ENCODE measurements at places on chromosomes 11 and 22. TPM values are rescaled to one million over a fixed set of nuclear protein-coding genes. Genes with fewer than 3 reads are reported as not detected.

GRCh38 chr22:20952544-20953341 is 14.3 kb upstream of the AIFM3 start:
- no peak for DNase-seq

GRCh38 chr11:58921778-58922390 is 17.4 kb upstream of the GLYATL1 start:
- no peak for DNase-seq

GRCh38 chr11:134541355-134541754 is 129.3 kb upstream of the B3GAT1 start:
- DNase-seq, result no peak

DNA sequence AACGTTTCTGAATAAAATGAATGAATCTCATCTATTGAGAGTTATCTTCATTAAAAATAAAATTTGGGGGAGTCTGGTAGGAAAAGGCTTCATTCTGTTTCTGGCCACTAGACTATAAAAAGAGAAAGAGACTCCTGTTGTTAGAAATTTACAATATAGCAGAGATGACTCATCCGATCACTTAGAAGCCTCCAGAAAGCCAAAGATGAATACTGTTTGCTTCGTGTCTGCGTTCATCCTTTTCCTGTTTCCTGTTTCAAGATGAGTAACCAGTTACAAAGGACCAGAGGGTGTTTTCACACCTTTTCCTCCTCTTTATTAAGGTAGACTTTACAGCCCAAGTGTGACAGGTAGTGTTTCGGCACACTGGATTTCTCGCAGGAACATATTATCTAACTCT is 1120.7 kb downstream of the LRRC4C start:
- no peak for DNase-seq

DNA sequence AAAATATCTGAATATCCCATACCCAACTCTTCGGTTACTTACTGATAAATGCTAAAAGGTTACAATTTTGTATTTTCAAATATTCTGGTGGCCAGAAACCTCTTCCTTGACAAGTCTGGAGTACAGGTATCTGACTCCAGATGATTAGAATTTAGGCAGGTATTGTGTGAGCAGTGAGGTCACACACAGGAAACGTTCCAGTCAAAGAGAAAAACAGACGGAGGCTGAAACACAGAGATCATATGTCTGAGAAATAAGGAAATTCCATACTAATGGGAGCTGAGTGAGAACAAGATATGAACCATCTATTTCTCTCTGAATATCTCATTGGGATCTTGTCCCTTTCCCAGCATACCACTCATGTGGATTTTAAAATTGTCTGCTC is 89.4 kb upstream of the IGLL5 start:
- no peak for DNase-seq

Gene CCDC88B
- 3.2 TPM for total RNA-seq

Gene MS4A12
- total RNA-seq, result not detected

GRCh38 chr11:32136657-32137056 is 45.8 kb downstream of the RCN1 start:
- no peak for DNase-seq

DNA sequence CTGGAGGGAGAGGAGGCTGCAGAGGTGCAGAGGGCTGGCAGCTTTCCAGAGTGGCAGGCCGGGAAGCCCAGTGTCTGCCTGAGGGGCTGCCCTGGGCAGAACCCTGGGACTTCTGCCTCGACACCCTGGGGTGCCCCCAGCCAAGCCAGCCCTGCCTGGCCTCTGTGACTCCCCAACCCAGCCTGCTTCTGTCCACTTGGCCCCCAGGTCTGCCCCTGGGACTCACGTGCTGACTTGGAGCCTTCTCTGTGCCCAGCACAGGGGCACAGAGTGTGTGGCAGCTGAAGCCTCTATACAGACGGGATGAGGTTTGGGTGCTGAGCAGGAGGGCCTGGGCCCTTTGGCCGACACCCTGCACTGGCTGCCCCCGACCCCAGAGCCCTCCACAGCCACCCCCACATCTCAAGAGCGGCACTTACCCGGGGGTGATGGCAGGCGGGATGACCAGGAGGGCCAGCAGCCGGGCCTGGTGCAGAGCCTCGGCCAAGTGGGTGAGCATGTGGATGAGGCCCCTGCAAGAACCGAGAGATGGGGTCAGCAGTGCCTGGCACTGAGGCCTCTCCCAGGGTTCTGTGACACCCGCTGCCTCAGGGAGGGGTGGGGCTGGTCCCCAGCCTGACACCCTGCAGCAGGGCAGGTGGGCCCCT is 17.5 kb downstream of the CHID1 start:
- DNase-seq, result no peak

DNA sequence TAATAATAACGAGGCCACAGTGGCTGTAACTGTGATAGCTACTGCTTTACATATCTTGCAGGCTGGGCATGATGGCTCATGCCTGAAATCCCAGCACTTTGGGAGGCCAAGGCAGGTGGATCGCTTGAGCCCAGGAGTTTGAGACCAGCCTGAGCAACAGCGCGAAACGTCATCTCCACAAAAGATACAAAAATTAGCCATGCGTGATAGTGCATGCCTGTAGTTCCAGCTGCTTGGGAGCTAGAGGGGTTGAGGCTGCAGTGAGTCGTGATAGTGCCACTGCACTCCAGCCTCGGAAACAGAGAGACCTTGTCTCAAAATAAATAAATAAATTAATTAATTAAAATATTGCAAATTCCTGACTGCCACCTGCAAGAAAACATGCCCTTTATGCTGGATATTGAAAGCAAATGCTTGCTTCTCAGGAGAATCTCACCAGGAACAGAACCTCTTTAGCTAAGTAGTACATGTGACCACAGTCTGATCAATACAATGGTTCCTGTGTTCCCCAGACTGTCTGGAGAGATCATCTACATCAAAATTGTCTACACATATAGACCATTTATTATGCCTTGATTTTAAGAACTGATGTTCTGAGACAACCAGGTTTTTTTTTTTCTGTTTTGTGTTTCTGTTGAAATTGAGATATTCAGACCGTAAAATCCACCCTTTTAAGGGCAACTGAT is 6.3 kb downstream of the ZBTB3 start:
- no peak for DNase-seq

GRCh38 chr11:134529212-134530096 is 117.4 kb upstream of the B3GAT1 start:
- no peak for DNase-seq

DNA sequence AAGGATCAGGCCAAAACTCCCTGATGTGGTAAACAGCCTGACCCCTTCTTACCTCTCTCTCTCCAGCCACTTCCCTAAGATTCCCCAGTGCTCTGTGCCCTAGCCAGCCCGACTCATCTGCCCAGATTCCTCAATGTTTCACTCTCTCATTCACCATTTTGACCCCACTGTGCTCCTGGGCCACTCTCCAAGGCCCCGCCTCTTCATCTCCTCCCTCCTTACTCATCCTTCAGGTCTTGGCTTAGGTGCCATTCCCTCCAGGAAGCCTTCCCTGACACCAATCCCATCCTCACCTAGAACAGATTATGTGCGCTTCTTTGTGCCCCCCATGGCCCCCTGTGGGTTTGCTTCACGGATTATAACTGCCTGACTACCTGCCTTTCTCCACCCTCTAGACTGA is 13.2 kb downstream of the SLC43A3 start:
- DNase-seq, result no peak

Gene MRGPRD
- not detected for total RNA-seq

Gene LRRC32
- total RNA-seq, result 177 TPM

Gene FAM111A
- total RNA-seq, result 41.9 TPM

DNA sequence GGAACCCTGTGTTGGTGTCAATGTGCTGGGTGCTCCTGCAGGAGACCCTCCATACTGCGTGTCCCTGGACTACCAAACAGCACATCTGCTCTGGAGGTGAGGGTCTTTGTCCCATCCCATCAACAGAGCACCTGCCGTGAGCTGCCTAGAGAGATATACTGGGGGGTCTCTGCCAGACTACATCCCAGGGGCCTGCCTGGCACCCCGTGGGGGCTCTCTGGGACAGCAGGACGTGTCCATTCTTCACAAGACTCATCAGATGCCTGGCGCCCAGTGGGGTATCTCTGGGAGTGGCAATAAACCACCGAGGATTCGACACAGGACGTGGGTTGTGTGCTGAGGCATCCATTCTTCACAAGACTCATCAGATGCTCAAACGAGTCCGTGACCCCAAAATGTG is 42.7 kb downstream of the SHANK2 start:
- no peak for DNase-seq

GRCh38 chr11:22974251-22974650 is 114.0 kb upstream of the CCDC179 start:
- DNase-seq, result no peak

Gene KCNK7
- not detected for total RNA-seq

DNA sequence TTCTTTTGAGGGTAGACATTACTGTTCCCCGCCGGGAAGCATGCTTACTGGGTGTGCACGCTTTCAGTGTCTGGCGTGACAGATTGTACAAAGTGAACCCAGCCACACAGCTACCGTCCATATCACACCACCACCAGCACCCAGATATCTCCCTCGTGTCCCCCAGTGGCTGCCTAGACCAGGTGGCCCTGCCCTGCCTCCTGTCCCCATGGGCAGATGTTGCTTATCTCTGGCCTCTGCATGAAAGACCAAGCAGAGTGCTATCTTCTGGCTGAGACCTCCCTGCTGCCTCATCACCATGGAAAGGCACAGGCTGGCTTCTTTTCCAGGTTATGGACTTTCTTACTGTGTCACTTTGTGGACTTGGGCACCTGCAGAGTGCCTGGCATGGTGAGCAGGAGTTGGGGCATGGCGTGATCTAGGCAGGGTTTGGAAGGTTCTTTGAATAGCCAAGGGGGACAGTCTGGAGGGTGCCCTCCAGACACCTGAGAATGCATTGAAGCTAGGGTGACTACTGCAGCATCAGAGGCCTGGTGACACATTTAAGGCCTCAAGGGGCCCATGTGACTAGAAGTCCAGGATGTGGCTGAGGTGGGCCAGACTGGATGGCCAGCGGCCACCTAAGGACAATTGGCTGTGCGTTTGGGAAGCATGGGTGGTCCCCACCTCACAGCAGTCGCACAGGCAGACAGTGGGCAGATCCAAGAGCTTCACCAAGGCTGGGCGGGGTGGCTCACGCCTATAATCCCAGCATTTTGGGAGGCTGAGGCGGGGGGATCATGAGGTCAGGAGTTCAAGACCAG is 4.7 kb downstream of the TANGO2 start:
- no peak for DNase-seq

DNA sequence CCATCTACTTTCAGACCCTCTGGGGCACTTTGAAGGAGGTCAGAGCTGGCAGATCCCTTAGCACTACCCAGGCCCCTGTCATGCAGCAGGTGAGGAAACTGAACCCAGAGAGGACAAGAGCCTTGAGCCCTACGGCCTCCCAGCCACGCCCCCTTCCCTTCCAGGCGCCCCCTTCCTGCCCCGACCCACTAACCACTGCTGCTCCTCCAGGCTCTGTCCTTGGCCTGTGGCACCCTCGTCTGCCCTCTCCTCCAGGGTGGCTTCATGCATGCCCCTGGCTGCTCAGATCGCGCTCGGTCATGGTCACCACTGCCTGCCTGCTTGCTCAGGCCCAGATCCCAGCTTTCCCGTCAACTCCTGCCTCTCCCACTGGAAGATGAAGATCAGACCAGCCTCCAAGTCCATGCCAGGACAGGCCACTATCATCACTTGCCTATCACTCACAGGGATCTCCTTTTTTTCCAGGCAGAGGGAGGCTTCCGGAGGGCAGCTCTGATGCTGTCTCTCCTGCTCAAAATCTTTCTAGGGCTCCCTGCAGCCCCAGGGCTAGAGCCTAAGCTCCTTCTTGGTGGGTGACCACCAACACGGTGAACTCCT is 30.7 kb downstream of the ELFN2 start:
- no peak for DNase-seq

GRCh38 chr22:33188326-33188725 is 130.1 kb upstream of the SYN3 start:
- DNase-seq, result no peak

DNA sequence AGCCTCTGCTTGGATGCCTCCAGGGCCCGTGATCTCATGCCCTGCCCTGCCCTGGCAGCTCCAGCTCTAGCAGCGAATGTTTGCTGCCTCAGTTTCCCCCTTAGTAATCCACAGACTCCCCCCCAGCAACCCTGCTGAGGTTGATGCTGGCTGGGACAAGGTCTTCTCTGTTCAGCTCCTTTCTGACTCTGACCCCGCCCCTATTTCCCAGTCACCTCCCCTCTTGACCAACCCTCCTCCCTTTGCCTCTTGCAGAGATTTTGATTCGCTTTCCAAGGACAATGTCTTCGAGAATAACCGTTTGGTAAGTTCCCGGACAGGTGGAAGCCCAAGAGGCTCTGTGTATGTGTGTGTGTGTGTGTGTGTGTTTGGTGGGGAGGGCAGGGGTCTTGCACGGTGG is 5.6 kb downstream of the MICALL1 start:
- no peak for DNase-seq

DNA sequence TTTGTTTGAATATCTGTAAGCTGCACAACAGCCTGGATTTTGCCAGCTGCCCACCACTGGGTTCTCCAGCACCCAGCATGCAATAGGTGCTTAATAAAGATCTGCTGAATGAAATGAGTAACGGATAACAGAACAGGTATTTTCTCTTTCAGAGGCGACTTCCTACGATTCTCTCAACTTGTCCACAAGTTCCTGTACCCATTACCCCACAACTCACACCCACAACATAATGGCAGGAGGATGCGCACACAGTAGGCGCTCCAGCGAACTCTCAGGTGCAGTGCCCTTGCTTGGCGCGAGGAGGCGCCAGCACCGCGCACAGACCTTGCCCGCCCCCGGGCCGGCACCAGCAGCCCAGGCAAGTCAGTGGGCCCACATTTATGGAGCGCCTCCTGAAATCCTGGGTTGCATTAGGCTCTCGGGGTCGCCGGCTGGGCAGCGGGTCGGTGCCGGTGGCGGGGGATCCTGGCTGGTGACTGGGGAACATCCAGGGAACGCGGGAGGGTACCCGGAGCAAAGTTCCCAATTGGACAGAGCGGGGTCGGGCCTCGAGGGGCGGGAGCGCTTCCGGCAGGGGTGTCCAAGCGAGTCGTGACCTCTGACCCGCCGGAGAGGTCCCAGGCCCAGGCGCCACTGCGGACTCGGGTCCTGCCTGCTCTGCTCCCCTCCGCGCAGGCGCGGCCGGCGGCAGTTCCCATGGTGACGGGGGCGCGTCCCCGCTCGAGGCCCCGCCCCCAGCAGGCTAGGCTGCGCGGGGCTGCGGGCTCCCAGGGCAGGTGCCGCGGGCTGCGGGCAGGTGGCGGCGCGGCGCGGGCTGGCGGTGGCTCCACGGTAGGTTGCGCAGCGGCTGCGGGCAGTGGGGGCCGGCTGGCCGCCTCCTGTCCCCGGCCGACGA is at the start of gene KIAA1671:
TSS of gene KIAA1671 (plus strand) at position 775 of the 895 bp plus-strand sequence. CDS start 75,284 bp downstream, outside the sequence.
- no peak for DNase-seq

GRCh38 chr11:108289699-108290098 is 66.8 kb downstream of the ATM start:
- DNase-seq, result no peak

Data from glomerular endothelial cell (primary cell).